ENCODE measurements at places on chromosomes 3 and 15.

- peak; percentile 71 for DNase-seq
These were observed at the start of gene RAB27A for GRCh38 chr15:55289746-55290527. RAB27A (minus strand) TSS chr15:55289813; CDS start chr15:55234934, 54,879 bp downstream.

DNA sequence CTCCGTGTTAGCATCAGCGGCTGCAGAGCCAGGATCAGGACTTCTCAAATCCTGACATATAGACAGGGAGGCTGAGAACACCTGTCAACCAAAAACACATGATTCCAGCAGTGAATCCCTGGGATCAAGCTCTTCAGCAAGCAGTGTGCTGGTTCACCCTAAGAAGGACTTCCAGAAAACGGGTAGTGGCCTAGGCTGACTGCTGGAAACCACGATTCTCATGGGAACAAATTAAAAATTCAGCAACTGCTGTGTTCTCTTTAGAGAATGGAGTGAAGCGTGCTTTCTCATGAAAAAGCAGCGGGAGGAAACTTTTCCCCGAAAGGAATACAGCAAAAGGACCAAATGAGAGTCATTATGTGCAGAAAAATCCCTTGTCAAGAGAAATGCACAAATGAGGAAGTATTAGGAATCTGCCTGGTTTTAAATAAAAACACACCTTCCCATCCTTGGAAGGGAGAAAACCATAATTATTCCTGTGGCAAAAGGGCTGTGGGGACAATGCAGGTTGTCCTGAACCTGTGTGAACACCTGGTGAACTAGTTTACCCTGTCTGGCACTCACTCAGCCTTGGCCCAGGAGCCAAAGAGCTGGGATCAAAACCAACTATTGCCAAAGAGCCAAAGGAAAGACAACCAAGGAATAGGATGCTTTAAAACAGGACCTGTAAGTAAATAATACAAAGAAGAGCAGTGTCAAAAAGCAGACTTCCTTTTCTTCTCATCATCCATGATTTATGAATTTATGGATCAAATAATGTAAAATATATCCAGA, 13.4 kb downstream of the IL12A start:
- no peak for DNase-seq

- DNase-seq: no peak
These were observed 11.1 kb upstream of the GREM1 start for GRCh38 chr15:32706704-32707103.

GRCh38 chr15:77964193-77964592, 113.3 kb downstream of the TBC1D2B start:
- no peak for DNase-seq

DNA sequence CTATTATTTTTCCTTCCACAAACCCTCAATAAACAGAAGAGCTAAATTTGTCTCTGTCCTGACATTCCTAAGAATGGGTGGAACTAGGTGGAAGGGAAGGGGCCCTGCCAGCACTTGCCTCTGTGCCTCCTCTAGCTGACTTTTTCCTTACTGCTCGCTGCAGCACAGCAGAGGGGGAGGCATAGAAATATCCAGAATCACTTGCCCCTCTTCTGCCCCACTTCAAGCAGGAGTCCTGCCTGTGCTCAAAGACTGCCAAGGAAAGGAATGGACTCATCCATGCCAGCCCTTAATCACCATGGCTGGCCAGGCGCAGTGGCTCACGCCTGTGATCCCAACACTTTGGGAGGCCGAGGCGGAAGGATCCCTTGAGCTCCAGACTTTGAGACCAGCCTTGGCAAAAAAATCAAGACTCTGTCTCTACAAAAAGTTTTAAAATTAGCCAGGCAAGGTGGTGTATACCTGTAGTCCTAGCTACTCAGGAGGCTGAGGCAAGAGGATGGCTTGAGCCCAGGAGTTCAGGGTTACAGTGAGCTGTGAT, 51.8 kb downstream of the ADCY5 start:
- DNase-seq: no peak

GRCh38 chr3:115663414-115663813, 40.1 kb downstream of the GAP43 start:
- DNase-seq: no peak

- DNase-seq: peak; percentile 95
These were observed 79.5 kb upstream of the FGF7 start for GRCh38 chr15:49343546-49343945.

- DNase-seq: no peak
These were observed 33.9 kb downstream of the PIK3CA start for GRCh38 chr3:179181993-179182551.

DNA sequence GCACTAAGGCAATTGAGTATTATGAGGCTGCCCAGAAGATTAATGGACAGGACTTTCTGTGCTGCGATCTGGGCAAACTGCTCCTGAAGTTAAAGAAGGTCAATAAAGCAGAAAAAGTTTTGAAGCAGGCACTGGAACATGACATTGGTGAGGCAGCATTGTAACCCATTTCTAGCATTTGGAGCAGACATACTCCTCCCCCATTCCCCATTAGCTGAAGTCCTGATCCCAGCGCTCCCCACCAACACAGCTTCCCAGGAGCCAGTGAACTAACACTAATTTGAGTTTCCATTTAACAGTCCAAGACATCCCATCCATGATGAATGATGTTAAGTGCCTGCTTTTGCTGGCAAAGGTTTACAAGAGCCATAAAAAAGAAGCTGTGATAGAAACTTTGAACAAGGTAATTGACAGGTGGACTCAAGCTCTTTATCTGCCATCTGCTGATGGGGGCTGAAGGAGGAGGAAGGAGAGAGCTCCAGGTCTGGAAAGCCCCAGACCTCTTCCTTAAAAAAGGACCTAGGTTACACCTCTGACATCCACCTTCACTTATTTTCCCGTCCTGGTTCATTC, 22.6 kb downstream of the CSRNP1 start:
- no peak for DNase-seq

DNA sequence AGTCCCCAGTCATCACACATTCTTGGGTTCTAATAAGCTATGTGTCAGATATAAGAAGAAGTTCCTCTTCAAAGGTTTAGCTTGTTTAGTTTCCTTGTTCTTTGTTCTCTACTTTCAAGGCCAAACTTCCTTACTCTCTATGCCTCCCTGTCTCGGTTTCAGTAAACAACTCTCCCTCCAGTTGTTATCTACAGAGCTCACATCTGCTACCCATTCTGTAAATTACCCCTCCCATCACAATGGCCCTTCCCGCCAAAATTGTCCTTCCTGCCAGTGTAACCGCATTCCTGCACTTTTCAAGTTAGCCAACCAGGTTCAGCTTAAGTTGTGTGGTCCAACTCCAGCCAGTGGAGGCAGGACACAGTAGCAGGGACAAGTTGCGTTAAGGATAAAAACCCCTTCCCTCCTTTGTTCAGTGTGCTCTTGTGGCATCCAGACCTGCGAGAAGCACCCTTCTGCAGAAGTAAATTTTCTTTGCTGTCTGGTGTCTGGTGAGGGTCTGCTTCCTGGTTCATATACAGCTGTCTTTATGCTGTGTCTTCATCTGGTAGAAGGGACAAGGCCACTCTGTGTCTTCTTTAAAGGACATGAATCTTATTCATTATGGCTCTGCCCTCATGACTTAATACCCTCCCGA, 342.1 kb upstream of the GRM7 start:
- no peak for DNase-seq

DNA sequence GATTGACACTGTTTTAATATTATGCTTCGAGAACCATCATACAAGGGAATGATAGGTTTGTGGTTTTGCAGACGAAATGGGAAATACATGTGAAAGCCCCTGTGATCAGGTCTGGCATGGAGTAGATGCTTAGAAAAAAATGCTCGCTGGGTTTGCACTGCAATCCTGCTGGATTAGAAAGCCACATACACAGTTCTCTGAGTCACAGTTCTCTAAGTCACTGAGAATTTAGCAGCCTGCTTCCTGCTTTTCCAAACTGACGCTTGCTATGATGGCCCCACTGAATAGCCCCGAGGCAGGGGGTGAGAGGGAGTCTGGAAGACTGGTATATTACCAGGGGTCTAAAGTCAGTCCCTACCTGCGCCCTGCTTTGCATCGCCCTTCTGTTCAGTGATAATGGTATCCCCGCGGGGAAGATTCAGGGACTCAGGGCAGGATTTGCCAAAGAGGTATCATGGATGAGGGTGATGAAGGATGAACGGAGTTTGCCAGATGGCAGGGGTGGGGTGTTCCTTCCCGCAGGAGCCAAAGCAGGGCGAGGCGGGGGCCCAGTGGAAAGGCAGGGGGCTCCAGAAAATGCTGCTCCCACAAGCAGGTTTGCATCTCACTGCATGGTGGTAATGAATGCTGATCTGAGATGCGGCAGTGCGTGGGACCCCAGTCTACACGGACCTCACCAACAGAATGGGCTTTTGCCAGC, 82.3 kb downstream of the IQSEC1 start:
- no peak for DNase-seq

GRCh38 chr3:160257606-160258005, 32.4 kb downstream of the C3orf80 start:
- no peak for DNase-seq

DNA sequence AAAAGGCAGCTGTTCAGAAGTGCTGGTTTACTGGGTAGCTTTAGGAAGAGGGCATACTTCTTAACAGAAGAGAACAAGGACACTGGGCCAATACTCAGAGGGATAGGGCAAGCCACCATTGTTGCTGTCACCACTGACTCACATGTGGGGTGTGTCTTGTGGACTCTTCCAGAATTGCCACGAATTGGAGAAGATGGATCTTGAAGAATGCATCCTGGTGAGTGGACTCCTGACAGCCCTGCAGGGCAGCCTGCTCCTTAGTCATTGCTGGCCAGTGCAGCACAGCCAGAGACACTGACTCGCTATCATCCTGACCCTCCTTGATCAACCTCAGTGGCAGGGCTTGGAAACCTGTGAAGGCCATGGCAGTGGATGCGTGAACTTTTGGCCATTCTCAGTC, 62.3 kb downstream of the UBP1 start:
- DNase-seq: no peak

DNA sequence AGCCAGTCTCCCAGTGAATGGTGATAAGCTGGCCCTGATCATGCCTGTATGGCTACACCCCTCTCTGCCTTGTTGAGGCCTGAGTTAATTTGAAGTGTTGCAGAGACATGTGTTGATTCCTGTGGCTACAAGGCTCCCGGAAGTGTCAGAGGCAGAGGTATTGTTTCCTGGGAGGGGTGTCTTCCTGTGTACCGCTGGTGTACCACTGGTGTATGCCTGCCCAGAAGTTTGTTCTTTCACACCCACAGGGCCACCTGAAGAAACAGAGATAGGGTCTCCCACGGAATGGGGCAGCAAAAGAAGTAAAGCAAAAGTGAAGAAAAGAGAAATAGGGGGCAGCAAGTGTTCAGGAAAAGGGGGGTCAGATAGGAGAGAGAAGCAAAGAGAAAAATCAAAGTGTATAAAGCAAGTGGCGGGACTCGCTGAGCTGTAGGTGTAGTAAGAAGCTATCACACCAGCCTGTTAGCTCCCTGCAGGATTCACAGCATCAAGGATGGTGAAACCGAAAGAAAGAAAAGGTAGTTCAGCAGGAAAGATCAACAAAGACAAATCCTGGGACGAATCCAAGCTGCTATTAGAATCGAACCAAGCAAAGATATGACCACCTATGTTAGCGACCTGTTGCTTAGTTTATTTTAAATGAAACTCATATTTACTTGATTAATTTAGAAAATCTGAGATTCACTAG, 36.6 kb upstream of the CD47 start:
- no peak for DNase-seq

GRCh38 chr3:66401675-66402491, 98.9 kb downstream of the LRIG1 start:
- DNase-seq: no peak

DNA sequence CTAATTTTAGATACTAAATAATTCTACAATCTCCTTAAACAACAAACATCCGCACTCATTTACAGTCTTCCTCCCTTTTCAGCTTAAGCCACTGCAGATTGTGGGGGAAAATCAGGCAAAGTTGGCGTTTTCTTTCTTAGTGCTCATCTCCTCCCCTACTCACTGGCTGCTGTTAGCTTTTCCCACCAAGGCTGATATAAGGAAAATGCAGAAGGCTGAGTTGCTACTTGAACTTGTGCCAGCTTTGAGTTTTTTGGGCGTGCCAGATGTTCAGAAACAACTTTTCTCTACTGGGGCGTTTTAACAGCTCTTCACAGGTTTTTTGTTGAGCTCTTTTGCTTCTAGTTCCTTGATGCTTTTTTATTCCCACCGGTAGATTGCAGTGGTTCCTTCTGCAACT, 222.0 kb downstream of the PYDC2 start:
- no peak for DNase-seq

GRCh38 chr3:196631682-196632045, 7.8 kb upstream of the NRROS start:
- DNase-seq: no peak

Data from SK-MEL-5 (cell line).